T-helper 2 cell (primary cell): ENCODE measurements at places on chromosomes 2 and 18.

DNA sequence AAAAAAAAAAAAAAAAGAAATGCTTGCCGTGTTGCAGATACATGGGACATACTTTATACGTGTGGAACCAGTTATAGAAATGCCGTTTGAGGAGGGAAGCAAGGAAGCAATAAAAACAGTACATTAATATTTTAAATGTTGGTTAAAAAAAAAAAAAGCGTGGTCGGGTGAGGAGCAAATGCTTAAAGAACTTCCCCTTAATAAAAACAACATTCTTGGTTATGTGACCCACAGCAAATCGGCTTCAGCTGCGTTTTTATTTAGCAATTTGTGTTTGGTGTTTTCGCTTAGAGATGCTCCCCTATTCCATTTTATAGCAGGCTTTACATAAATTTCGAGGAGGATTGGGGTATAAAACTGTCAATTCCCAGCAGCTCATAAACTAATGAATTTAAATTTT, 223.6 kb downstream of the LRRTM1 start:
- no peak for DNase-seq

DNA sequence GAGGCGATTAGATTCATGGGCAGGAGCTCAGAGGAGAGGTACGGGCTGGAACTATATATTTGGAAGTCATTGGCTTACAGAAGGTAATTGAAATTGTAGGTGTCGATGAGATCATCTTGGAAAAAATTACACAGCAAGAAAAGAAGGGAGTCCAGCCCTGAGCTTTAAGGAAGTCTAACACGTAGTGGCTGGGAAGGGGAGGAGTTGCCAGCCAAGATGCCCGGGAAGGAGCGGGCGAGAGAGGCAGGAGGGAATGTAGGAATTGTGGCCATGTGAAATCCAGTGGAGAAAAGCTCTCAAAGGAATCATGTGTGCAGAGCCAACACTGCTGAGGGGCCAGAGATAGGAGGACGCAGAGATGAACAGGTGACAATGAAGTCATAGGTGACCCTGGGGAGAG, 25.6 kb upstream of the SCYGR1 start:
- DNase-seq = no peak

- no peak for DNase-seq
These were observed 27.9 kb upstream of the GREB1 start for GRCh38 chr2:11505652-11506610.

DNA sequence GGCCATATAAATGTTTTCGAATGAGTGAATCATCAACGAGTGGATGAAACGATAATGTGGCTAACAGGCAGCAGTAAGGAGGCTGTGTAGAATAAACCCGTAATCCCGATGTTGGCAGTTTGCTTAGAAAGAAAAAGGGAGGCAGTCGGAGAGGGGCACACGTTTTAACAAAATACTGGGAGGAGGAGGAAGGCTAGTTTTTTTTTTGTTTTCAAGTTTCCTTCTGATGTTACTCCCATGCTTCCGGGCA, 476 bp upstream of the MSH2 start:
- DNase-seq = no peak

DNA sequence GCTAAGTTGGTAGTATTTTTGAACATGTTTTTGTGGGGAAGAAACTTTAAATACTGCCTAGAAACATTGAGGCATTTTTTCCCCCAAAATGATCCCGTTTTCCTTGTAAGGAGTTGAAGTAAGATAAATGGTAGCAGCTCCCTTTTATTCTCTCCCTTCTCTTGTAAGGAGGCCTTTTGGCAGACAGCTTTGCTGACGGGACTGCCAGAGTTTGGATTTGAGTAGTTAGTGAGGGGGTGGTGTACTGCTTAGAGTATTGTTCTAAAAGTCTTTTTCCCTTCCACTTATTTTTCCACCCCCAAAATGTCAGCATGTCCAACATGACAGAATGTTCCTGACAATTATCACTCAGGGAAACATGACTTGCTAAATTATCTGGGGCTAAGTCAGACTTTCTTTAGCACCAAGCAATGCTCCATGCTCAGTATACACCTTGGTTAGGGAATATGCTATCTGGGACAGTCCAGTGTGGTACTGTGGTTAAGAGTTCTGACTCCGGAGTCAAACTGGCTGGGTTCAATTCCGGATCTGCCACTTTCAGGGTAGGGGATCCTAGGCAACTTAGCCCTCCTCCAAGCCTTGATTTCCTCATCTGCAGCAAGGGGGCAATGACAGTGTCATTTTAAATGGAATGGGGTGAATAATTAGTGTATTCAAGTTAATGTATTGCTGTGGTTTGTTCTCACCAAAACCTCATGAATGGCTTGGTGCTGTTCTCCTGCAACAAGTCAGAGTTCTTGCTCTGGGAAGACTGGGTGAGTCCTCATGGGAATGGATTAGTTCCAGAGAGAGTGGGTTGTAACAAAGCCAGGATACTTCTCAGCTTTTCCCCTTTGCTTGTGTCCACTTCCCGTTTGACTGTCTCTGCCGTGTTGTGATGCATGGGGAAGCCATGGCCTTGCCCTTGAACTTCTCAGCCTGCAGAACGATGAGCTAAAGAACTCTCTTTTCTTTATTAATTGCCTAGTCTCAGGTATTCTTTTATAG, 116.2 kb downstream of the TANC1 start:
- no peak for DNase-seq

GRCh38 chr2:165647409-165647808, 146.6 kb downstream of the GALNT3 start:
- DNase-seq = no peak

GRCh38 chr18:12637393-12637792, 20.5 kb downstream of the SPIRE1 start:
- DNase-seq = no peak

GRCh38 chr2:54336136-54336976, 80.3 kb upstream of the TSPYL6 start:
- no peak for DNase-seq

GRCh38 chr18:36153203-36153602, 23.5 kb downstream of the ELP2 start:
- DNase-seq = no peak

DNA sequence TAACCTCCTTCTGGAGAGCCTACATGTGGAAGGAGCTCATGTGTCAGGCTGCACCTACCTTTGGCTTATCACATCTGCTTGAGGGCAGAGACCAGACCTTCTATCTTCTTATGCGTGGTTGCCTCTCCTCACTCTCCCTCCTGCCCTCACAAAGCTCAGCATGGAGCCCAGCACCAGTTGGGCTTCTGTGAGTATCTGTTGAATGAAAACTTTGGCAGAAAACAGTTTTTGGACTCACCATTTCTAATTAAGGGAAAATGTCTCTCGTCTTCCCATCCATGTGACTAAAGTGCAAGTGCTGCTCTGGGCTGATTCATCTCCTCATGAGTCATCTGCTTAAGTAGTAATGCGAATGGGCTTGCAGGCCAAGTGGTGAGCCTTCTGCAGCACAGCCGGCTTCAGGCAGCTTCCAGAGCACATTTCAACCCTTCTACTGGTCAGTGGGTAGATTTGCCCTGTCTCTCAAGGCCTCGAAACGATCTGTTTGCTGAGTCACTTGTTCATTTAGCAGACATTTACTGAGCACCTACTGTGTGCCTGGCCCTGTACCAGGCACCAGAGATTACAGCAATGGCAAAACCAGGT, 102.6 kb downstream of the VSNL1 start:
- DNase-seq = no peak

- no peak for DNase-seq
These were observed 260.4 kb downstream of the LPIN1 start for GRCh38 chr2:12006850-12007249.

DNA sequence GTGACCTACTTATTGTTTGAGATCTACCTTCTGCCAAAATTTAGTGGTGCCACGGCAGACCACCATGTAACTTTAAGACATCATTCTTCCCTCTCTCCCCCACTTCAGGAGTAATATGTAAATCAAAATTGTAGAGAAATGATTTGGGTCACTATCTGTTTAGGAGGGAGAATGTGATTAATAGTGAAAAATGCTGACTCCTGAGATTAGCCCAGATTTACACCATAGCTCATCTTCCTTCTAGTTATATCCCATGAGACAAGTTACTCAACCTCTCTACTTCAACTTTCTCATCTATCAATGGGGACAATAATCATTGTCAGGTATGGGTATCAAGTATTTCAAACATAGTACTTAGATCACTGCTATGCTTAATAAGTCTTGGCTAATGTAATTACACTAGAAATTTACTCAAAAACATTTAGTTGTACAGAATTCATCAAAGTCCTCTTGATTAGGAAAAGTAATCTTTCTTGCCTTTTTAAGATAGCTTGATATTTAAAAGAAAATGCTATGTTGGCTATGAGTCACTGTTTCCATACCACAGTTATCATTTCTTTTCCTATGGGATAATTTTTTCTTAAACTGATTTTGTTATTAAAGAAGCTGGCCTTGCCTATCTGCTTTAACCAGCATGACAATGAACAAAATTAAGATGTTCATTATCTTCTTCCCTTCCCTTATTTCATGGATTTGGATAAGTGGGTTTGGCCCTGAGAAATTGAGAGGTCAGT, 1038.9 kb upstream of the ZEB2 start:
- no peak for DNase-seq

DNA sequence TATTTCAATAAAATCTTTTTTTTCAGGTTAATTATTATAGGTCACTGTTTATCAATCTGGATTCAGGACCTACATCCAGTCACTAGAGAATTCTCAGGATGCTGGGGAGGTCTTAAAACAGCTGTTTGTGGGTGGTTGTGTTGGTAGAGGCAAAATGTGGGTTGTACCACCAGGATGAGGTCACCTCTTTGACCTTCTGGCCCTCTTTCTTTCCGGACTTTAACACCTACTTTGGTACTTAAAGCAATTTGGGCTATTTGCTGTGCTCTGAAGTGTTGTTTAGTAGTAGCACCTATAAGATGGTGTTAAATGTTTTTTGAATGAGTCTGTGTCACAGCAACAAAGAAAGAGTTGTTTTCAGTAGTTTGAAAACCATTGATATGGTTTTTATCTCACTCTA, 14.6 kb downstream of the EML4 start:
- no peak for DNase-seq

- no peak for DNase-seq
These were observed 98.2 kb upstream of the PMAIP1 start for GRCh38 chr18:59801576-59801975.

DNA sequence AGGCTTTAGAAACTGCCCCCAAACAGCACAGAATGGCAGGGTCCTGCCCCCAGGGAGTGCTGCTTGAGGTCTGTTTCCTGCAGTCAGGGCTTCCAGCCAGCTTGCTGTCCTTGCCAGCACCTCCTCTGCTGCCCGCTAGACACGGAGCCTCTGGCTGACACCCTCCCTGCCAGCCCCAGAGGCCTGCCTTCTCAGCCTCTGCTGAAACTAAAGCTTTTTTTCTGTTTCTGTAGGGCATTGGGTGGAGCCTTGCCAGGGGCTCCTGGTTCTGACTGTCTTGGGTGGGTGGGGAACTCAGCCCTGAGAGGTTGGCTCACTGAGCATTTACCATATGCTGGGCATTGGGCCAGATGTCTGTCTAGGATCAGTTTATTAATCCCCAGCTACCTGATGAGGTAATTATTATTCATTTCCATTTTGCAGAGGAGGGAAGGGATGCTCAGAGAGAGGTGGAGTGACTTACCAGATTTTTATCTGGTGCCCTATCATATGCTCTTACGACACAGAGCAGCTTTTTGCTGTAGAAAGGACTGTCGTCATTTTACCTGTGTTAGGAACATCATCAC, 35.4 kb downstream of the INPP4A start:
- peak; percentile 43 for DNase-seq

GRCh38 chr2:73561422-73561821, 80.8 kb downstream of the NAT8 start:
- no peak for DNase-seq

- no peak for DNase-seq
These were observed 59.4 kb downstream of the HK2 start for GRCh38 chr2:74893332-74893731.

GRCh38 chr2:208392300-208392699, 14.3 kb upstream of the PTH2R start:
- DNase-seq = no peak

DNA sequence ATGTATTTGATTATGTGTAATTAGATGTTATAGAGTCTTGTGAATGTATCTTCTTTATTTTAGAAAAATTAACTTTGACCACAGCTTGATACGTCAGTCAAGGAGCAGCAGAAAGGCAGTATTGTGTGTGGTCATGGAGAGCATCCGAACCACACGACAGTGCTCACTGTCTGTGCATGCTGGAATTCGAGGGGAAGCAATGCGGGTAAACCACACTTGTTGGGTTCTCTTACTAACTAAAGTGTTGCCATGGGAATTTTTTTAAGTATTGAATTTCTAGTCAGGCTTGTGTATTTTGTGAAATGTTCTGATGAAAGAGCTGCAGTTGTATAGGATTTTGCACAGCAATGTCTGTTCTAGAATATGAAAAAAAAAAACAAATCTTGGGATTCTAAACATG, 4.8 kb downstream of the PJVK start:
- DNase-seq = no peak

DNA sequence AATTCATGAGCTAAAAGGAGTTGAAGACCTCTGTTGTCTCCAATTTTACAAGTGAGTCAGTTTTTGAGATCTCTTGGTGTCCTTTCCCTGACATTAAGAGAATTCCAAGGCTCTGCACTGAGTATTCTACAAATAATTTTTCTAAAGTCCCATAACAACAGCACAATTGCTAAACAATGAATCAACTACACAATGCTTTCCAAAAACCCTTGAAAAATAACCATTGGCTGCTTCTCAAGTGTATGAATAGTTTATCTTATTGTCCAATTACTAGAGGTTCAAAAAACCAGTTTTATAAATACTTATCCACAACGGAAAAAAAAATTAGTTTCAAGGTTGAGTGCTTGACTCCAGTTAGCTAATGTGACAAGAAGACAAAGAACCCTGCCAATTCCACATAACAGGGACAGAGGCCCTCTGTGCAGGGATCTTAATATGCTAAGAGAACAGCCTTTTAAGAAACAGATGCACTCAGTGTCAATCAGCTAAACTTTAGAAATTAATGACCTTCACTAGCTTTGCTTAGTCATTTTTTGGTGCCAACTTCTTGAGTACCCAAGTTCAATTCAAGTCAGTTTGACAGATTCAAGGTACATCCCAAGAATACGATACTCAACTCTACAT, 266.6 kb upstream of the CYP26B1 start:
- DNase-seq = no peak

- DNase-seq = no peak
These were observed 216.4 kb downstream of the XIRP2 start for GRCh38 chr2:167104691-167105090.

- DNase-seq = no peak
These were observed 26.5 kb downstream of the MDH1 start for GRCh38 chr2:63614983-63615945.

GRCh38 chr18:58501066-58501896, 127.6 kb downstream of the ALPK2 start:
- no peak for DNase-seq

GRCh38 chr18:46278481-46279465, 174.6 kb downstream of the HAUS1 start:
- DNase-seq = no peak

DNA sequence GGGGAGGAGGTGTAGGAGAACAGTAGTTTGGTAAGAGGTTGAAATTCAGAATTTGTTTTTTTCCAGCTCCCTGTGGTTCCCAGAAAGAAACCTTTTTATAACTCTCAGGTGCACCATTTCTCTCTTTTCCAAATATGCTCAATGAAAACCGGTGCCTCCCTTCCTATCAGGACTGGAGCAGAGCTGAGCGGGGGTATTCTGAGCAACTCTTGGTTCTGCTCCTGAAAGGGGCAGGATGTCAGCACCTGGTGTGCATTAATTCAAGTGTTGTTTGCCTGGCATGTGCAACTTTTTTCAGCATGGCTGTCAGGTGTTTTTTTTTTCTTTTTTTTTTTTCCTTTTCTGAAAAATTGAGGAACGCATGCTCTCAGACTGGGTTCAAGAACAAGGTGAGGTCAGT, 74.1 kb downstream of the MAPK4 start:
- DNase-seq = no peak
